ENCODE measurements at places on chromosomes 16 and 17.
A peak's percentile ranks its signal among the peaks of the same experiment; 100 is the strongest.

GRCh38 chr17:61757168-61757567 lies 106.2 kb downstream of the BRIP1 start:
- no peak for DNase-seq

- DNase-seq: no peak
Measured at GRCh38 chr16:50651835-50652438, 29.2 kb downstream of the SNX20 start.

GRCh38 chr17:1001640-1002411 lies 4.9 kb downstream of the TIMM22 start:
- DNase-seq: no peak

GRCh38 chr16:73190256-73190655 lies 142.3 kb upstream of the ZFHX3 start:
- no peak for DNase-seq

GRCh38 chr17:80313160-80313829 lies 52.6 kb downstream of the RNF213 start:
- DNase-seq: no peak

GRCh38 chr17:61467416-61468262 lies 15.4 kb downstream of the TBX4 start:
- peak; percentile 69 for DNase-seq

- no peak for DNase-seq
Measured at GRCh38 chr16:22027633-22028032, 19.7 kb downstream of the MOSMO start.

GRCh38 chr17:55727275-55727674 lies 4.6 kb upstream of the TMEM100 start:
- DNase-seq: no peak

DNA sequence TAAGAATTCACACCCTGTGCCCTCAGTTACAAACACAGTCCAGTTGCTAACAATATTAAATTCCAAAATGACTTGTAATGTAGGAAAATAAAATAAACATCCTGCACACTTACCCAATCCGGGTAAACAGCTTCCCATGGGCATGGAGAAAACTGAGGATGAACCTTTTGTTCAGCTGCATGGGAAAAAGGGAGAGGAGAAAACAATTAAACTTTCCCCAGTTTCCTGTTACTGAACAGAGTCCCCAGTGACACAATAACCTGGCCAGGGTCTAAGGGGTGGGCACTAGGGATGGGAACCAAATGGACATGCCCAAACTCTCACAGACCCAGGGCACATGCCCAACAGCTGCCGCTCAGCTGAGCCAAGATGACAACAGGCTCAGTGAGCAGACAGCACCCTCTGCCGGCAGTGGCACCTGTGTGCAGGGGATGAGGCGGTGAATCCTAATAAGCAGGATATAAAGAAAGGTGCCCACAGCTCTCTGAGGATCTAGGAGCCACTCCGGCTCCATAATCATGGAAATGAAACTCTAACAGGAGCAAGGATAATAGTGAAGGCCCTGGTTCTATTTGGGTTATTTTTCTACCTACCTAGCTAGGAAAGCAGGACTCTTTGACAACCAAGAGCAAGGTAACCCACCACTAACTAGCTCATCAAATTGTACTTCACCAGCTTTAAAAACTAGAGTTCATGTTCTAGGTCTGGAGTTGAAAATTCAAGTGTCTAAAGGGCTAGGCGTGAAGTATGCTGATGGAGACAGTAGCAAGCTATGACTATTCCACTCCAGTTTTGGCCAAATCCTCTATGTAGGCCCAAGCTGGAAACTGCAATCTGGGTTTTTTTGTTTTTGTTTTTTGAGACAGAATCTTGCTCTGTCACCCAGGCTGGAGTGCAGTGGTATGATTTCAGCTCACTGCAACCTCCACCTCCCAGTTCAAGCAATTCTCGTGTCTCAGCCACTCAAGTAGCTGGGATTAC lies 58.8 kb downstream of the SMG6 start:
- peak; percentile 78 for DNase-seq

GRCh38 chr17:67503184-67503583 lies 126.1 kb downstream of the PITPNC1 start:
- DNase-seq: no peak

GRCh38 chr16:78530283-78530682 lies 430.8 kb downstream of the WWOX start:
- DNase-seq: no peak

- no peak for DNase-seq
Measured at GRCh38 chr17:80349151-80349651, 65.8 kb upstream of the ENDOV start.

DNA sequence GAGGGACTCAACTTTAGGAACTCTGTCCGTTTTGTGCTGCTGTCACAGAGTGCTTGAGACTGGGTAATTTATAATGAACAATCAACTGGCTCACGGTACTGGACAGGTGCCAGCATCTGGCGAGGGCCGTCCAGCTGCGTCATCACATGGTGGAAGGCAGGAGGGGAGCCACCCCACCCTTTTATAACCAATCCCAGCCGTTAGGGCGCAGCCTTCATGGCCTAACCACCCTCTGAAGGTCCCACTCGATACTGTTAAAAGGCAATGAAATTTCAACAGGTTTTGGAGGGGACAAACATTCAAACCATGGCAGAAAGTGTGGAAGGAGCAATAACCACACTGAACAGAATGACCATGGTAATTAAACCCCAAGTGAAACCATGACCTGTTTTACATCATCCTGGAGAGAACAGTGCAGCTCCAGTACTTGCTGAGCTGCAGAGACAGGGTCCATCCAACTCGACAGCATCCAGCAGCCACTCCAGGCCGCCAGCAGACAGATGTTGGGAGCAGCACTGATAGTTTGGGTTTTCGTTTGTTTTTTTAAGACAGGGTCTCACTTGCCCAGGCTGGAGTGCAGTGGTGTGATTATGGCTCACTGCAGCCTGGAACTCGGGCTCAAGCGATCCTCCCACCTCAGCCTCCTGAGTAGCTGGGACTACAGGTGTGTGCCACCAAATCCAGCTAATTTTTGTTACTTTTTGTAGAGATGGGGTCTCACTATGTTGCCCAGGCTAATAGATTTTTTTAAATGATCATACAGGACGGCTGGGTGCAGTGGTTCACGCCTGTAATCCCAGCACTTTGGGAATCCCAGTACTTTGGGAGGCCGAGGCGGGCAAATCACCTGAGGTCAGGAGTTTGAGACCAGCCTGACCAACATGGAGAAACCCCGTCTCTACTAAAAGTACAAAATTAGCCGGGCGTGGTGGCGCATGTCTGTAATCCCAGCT lies 11.0 kb downstream of the CHMP6 start:
- DNase-seq: no peak

DNA sequence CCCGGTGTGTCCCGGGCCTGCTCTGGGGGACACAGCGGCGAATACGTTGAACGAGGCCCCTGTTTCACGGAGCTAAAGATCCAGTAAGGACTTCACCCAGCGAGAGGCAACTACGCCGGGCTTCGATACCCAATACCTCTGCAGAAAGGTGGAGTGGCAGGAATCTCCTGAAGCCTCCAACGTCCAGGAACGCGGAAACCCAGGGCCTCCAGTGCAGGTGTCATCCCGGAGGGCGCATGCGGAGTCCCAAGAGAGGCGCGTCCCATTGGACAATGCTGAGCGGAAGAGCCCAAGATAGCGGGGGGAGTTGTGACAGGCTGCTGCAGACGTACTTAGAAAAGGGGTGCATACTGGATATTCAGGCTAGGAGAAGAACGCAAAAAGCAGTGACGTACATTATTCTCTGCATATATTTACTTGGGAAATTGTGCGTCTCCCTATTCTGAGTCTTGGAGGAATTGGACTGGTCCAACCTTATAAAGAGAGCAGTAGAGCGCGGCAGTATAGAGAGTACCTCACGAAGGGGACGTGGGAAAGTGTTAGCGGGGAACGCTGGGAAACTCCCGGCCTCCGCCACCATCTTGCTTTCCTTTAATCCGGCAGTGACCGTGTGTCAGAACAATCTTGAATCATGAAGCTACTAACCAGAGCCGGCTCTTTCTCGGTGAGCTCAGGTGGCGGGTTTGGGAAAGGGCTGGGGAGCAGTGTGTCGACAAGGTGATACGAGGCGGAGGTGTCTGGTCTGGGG lies at the start of gene UQCRC2:
TSS of gene UQCRC2 (plus strand) at position 569 of the 748 bp plus-strand sequence. CDS start at position 632, 63 bp downstream.
- DNase-seq: peak; percentile 90

GRCh38 chr16:82050909-82051357 lies 15.9 kb downstream of the HSD17B2 start:
- DNase-seq: no peak

DNA sequence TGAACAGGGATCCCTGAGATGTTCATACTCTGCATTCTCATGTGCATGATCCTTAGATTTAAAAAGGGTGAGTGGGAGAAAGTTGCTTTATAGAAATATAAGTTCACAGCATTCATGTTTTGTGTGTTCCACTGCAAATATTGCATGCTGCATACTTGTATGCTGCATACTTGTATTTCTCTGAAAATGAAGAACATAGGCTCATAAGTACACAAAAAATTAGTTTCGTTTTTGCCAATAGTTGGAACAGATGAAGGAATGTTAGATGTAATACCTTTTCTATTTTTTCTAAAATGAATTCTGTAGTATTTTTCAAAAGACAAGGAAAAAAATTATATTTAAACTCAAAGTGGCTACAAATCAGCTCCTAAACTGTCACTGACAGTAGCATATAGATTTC lies 79.0 kb downstream of the NFAT5 start:
- no peak for DNase-seq

GRCh38 chr17:9818760-9819159 lies 3.1 kb downstream of the GSG1L2 start:
- no peak for DNase-seq

GRCh38 chr17:64491034-64491860 lies 5.6 kb downstream of the POLG2 start:
- peak; percentile 51 for DNase-seq

DNA sequence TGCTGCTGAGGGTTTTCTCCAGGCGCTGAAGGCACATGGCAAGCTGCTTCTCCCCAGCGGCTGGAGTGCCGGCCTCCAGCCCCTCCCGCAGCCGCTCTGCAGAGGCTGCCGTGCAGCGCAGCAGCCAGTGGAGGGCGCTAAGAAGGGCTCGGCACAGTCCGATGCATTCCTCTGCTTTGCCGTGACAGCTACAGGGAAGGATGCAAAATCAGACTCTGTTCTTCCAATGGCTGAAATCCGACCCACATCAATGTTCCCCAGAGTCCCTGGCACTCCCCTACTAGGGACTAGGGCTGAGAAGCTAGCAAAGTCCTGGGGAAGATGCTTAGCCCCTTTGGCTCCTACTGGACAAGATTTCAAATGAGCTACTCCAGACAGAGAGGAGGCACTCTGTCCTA lies 19.0 kb downstream of the MED24 start:
- peak; percentile 46 for DNase-seq

GRCh38 chr16:27080895-27081294 lies 14.2 kb downstream of the C16orf82 start:
- no peak for DNase-seq

GRCh38 chr16:47715442-47716083 lies 254.4 kb downstream of the PHKB start:
- DNase-seq: no peak

DNA sequence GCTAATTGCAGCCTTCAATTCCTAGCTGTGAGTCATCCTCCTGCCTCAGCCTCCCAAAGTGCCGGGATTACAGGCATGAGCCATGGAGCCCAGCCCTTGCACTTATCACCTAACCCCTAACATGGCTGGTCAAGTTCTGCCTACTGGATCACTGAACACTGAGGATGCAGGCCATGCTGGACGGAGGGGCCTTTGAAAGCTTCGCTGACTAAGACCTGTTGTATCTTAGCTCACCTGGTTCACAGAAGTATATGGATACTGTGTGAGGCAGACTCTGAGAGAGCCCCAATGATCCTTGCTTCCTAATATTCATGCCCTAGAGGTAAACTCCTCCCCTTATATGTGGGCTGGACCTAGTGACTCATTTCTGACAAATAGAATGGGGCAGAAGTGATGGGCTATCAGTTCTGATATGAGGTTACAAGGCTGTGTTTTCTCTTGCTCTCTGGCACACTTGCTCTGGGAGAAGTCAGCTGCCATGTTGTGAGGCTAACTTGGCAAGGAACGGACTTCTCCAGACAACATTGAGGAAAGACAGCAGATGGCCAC lies 11.7 kb upstream of the TMIGD1 start:
- no peak for DNase-seq

DNA sequence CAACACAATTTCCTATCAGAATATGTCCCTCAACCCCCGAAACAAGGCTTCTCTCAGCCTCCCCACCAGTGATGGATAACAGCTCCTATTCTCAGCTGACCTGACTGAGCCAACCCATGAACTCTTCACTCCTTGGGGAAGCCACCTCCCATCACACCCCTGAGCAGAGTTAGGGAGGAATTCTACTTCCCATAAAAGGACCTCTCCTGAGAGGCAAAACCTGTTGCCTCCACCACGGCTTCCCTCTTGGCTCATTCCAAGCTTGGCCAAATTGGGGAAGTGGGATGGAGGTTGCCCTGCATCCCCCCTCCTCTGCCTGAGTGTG lies 5.7 kb upstream of the RASL10B start:
- DNase-seq: no peak

- DNase-seq: no peak
Measured at GRCh38 chr17:1203111-1203966, 23.6 kb upstream of the ABR start.

DNA sequence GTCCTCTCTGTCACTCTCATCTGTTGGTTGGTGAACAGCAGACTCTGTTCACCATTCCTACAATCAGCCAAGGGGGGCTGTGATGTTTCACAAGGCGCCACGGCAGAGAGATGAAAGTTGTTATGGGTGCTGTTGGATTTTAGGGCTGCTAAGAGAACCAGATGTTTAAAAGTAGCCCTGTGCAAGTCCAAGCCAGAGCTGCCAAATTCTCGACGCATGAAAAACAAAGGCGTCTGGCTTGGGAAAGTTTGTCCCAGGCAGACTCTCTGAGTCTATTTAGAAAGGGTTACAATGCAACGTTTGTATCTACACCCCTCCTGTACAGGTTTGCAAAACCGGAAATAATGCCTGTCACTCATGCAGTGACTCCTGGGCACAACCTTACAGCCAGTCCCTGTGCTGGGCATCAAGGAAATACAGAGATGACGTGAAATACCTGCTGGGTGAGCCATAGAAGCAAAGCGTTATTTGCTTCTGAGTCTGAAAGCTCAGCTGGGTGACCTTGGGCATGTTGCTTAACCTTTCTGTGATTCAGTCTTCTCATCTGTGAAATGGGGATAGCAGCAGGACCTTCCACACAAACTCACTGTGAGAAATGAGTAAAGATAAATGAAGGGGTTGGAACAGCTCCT lies 74.8 kb downstream of the XYLT1 start:
- DNase-seq: no peak

GRCh38 chr16:15960124-15960971 lies 10.9 kb downstream of the ABCC1 start:
- no peak for DNase-seq

Data from Caco-2 (cell line).